ENCODE measurements at places on chromosomes 3 and 15.

GRCh38 chr3:18282507-18282906, 142.6 kb downstream of the SATB1 start:
- DNase-seq = no peak

- DNase-seq = no peak
Measured at GRCh38 chr3:138694287-138695007, 85.9 kb downstream of the FAIM start.

- peak; percentile 37 for DNase-seq
Measured at GRCh38 chr3:181709537-181710279, 2.0 kb upstream of the SOX2 start.

- DNase-seq = no peak
Measured at GRCh38 chr3:138468886-138469285, 34.5 kb downstream of the ESYT3 start.

DNA sequence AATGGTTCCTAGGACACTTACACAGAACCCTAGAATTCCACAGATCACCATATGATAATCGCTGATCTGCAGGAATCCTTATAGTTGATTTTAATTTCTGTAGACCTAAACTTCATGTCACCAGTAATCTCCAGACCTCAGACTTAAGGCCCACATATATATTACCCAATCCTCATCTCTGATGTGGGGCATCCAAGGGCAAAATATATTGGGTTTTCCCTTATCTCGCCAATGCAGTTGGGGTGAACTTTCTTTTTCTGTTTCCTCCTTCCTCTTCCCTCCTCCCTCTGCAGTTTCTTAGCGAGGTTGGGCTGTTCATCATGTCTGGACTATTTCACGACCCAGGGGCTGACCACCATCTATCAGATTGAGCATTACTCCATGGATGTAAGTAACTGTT, 230.2 kb downstream of the P3H2 start:
- no peak for DNase-seq

DNA sequence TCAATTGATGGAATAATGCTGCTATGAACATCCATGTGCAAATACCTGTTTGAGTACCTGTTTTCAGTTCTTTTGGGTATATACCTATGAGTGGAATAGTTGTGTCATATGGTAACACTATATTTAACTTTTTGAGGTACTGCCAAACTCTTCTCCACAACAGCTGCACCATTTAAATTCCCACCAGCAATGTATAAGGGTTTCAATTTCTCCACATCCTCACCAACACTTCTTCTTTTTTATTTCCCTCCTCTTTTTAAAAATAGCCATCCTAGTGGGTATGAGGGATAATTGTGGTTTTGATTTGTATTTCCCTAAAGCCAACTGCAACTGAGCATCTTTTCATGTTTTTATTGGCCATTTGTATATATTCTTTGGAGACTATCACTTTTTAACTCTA, 31.3 kb upstream of the ARHGEF3 start:
- DNase-seq = no peak

DNA sequence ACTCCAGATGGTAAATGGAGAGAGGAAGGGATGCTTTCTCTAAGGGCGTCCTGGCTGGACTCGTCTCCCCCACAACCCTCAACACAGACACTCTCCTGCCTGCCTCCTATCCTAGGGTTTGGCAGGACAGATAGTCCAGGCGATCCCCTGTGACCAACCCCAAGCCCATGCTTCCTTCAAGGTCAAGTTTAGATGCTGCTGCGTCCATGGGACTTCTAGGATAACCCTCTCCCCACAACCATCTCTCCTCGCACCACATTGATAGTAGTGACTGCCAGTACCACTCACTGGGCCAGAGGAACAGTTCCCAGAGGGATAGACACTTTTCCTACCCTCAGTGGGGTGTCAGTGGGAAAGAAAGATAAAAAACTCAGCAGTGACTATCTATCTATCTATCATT, 166.0 kb downstream of the ABHD5 start:
- no peak for DNase-seq

DNA sequence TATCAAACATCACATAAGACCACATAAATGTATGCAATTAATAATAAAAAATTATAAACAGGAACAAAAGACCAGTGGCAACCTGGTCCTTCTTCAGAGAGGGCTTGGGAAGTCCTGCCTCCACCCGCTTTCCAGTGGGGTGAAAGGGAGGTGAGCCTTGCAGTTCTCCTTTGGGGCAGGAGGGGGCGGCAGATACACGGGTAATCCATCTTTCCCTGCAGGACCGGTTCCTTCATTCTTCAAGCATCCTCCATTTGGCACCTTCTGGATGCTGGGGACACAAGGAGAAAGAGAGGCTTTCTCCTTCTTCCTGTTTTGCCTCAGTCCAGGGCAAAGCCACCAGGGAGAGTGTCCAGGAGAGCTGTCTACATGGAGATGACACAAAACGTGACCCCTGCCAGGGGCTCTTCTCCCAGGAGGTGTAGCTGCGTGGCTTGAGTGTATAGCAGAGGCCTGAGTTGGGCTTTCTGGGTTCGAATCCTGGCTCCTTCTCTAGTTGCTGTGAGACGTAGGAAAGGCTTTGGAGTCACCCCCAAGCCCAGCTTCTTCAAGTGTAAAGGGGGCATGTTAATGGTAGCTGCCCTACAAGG, 23.2 kb downstream of the RPLP1 start:
- peak; percentile 44 for DNase-seq

DNA sequence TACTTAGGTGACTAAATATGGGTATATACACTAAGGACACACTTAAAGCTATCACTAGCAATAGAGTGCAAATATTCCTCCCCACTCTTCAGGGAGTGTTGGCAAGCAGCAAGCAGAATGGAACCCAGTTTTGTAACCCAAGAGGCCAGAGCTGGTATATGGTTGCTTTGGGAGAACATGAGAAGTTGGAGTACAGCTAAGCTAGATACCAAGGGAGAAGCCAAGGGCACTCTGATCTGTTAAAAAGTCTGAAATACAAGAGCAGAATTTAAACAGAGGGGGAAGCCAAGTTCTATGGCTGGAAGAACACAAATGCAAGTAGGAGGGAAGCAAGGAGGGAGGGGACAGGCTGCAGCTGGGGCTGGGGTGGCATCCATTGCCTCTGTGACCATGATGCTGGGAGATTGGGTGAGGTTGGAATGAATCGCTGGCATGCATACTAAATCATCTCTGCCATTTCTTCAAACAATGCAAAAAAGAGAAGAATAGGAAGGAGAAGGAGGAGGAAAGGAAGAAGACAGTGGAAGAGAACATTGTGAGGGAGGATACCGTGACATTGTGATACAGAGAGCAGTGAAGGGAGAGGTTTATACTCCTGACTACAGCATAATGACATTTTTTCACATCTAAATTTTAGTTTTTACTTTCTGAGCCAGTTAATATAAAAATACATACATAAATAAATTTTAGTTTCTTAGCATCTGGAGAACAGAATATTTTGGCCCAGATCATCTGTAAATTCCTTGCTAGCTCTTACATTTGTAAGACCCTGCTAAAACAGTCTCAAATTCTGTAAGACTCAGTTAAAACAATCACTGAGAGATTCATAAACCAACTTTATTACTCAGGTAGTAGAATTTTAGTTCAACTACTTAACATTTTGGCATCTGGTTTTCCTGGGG, 9.0 kb upstream of the ANXA2 start:
- no peak for DNase-seq

GRCh38 chr3:14201940-14202684, 23.5 kb downstream of the LSM3 start:
- DNase-seq = no peak

DNA sequence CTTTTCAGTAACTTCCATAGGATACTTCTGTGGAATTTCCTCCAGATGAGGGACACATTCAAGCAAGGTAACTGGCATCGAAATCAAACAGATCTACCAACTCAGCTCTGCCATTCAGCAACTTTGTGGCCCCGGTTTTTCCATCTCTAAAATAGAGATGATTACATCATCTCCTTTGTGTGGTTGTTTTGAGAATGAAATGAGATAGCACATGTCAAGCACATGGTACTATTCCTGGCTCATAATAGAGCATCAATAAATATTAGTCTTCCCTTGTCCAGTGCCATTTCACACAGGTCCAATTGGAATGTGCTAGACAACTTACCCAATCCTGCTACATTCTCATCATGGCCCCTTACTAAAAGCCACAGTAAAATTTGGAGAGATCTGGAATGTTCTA, 24.2 kb upstream of the TM4SF4 start:
- DNase-seq = no peak

DNA sequence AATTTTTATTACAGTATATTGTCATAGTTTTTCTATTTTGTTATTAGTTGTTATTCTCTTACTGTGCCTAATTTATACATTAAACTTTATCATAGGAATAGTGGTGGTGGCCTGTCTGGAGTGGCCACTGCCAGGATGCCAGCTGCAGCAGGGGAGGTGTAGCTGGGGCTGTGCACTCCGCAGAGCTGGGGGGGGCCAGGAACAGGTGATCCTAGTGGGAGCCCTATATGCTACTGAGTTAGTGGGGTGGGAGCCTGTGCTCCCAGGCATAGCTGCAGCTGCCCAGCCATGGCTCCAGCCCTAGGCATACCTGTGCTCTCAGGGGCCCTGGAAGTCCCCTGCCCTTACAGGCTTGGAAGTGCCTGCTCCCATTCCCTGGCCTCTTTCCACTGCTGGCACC, 638.1 kb upstream of the KCNMB2 start:
- no peak for DNase-seq

GRCh38 chr15:33675246-33675645, 293.1 kb upstream of the CHRM5 start:
- DNase-seq = no peak

DNA sequence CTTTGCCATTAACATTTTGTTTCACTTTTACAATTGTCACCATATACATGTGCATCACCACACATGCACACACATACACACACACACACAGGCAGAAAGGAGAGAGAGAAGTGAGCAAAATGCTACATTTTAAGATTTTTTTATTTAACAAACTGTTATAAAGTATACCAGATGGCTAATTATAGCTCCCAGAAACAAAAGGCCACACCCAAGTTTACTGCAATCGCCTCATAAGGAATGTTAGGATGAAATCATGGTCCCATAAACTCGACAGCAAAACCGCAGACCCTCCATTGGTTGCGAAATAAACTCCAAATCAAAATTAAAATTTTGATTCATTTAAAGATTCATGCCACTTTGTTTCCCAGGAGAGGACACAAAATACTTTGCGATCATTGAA, 16.1 kb upstream of the C15orf61 start:
- no peak for DNase-seq

DNA sequence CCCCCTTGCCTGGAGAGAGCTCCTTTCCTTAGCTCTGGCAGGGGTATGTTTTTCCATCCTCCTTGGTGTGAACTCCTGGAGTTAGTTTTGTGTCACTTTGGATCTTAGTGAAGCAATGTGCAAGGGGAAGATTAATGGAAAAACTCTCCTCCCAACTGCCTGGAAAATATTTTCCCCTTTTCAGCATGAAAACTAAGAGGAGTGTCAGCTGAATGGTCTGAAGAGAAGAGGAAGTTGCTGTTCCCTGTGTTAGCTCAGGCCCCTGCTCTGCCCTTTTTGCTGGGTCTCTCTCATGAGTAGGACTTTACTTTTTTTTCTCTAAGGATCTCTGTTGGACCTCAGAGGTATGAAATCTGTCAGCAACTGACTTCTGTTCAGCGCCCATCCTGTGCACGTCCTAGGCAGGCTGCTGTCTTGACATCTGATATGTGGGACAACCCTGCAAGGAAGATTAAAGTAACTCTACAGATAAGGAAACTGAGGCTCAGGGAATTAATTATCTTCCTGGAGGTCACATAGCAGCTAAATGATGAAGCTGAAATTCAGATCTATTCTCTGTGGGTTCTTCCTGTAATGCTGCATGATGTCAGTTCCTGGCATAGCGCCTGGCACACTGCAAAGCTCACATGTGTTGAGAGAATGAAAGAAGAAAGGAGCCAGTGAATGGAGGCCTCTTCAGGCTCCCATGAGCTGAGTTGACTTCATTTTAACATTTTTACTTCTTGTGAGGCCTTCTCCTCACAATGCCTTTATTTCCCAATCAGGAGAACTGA, 109.7 kb upstream of the GALNT15 start:
- no peak for DNase-seq

- DNase-seq = no peak
Measured at GRCh38 chr3:45067941-45068340, 41.8 kb downstream of the CLEC3B start.

DNA sequence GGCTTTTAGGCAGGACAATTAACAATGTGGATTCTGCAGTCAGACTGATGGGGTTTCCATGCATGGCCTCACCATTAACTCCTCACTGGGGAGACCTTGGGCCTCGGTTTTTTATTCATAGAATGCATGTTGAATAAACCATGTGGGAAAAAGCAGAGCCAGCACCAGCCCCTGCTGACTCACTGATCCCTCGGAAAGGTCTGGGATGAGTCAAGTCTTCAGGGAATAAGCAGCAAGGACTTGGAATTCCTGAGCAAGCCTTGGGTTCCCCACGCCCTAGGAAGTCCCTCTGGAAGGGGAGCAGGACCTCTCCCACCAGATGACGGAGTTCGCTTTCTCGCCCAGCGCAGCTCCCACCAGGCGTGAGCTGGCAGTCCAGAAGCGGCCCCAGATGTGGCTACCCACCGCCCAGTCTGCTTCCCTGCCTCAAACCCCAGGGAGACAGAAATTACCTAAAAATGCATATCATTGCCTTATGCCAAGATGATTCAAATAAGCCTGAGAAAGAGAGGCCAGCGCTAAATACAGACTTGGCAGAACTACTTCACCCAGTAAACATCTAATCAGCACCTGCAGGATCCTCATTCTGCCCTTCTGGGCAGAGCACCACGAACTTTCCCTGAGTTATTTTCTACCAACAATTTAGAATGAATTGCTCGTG, 45.4 kb downstream of the BTD start:
- no peak for DNase-seq

DNA sequence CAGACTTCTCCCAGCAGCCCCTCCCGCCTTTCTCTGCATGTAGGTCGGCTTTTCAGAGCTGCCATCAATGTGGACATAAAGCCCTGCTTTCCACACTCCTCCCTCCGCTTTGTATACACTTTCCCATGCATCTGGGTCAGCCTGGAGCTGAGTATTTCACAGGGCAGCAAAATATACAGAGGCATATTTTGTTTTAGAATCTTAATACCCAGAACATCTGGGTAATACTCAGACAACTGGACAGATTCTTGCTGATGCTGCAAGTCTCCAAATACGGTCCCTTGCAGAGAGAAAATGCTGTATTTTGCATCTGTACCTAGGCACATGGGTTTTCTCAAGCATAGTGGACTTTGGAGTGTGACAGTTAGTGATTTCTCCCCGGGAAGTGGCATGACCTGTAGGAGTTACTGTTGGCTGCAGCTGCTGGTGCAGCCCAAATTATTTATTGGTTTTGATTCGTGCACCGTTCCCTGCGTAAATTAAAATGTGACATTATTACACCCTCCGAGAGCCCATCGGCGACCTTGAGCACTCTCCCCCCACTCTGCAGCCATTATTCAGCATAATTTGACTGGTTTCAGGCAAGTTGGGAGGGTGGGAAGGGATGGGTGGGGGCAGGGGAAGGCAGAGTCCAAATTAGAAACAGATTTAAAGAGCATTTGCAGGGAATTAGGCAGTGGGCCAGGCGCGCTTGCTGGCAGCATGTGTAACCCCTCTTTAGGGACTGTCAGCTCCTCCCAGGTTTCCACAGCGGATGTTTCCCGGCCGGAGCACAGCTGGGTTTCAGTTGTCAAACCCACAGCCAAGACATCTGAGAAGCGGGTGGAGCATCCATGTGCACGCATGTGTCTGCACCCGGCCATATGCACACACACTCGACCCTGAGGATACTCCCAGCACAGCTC, 100.8 kb downstream of the CPN2 start:
- no peak for DNase-seq

Measured in stimulated activated CD4-positive, alpha-beta T cell treated with anti-CD3 and anti-CD28 coated beads, Interleukin-1b, Interleukin-23, amount 100 ng/mL, for 1 hour (primary cell).